WTC11 (cell line): ENCODE measurements at places on chromosomes 2 and 18.

GRCh38 chr18:22817844-22818243 lies 115.3 kb upstream of the RBBP8 start:
- no peak for DNase-seq

DNA sequence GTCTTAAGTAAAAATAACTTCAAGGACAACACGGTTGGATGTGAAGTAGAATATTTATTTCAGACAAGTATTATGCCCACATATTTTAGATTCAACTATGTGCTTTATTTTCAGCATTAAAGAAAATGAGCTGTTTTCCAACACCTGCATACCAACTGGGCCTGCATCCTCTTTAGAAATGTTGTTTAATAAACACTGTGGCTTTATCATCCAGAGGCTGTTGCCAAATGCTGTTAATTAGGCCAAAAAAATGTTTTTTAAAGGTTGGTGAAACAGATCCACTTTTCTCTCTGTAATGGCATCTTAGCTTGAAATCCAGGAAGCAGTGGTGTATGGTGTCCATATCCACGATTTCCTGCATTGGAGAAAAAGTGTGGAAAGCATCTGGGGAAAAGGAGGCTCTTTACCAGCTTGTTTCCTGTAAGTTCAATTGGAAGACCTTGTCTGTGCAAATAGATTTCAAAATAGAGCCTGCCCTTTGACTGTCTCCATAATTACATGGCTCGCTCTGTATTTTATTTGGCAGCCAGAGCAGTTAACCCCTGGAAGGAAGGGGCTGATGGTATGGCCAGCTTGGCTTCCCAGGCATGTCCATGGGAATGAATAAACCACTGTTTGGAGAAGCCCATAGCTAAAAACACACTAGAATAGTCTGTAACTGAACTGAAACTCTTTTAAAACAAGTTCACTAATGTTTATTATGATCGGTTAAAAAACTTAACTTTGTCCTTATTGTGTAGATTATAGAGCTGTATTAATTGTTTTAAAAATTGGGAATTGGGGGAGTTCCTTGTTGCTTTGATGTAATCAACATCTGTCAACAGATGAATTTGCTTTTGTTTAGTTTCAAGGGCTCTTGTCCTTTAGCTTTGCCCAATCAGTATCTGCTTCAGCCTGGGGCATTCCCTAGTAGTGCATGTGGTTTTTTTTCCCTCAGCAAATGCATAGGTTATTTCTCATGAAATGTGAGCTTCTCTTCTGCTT lies 33.0 kb upstream of the DLX1 start:
- DNase-seq = no peak

GRCh38 chr2:147639891-147640290 lies 204.9 kb upstream of the ACVR2A start:
- no peak for DNase-seq

GRCh38 chr18:73663581-73663980 lies 484.1 kb downstream of the FBXO15 start:
- DNase-seq = no peak

GRCh38 chr2:55949211-55949610 lies 25.6 kb upstream of the EFEMP1 start:
- no peak for DNase-seq

DNA sequence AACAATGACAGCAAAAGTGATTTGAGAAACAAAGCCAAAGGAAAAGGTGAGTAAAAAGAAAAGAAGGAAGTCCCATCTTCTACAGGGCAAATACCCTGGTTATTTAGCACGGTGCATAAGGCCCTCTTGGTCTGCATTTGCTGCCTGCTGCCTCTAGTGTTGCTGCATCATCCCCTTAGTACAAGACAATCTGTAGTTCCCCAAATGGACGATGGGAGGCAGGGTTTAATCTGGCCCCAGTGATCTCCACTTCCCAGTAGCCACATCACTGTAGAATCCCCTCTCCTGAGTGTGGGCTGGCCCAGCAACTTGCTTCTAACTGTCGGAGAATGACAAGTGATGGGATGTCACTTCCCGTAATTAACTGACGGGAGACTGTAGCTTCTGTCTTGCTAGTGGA lies 85.1 kb downstream of the CTAGE1 start:
- peak; percentile 71 for DNase-seq

GRCh38 chr2:36165132-36165531 lies 190.4 kb upstream of the CRIM1 start:
- no peak for DNase-seq

DNA sequence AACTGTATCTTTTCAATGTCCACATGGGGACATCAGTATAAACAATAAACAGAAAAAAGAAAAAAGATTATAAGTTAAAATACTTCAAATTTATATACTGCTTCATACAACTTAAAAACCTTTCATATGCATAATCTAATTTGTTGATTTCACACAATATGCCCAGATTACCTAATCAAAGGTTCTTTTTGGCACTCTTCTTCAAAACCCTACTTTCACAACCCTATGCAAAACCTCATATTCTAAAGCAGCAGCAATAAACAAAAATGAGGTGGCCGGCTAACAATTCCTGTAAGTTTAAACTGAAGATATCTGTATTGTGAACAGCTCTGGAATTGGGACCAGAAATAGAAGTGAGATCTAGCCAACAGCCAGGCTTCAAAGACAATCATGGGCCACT lies 28.6 kb downstream of the STK17B start:
- DNase-seq = no peak

- DNase-seq = no peak
These were observed 742.9 kb upstream of the RAB6C start for GRCh38 chr2:129236601-129237000.

DNA sequence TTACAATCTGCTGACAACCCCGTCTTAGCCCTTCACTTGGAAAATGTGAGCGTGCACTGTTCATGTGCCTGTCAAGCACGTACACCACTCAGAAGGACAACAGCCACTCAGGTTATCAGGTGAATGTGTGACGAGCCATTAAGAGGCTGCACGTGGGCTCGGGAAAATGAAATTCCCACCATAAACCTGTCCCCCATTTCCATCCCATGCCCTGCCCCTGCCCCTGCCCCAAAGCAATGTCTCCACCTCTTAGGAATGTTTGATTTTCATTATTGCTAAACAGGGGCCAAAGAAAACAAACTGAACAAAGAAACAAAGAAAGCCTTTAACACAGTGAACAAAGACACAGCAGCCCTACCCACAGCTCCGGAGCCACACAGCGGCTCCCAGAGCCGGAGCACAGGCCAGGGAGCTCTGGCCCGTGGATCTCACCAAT lies 90.5 kb downstream of the TMEM18 start:
- no peak for DNase-seq

- no peak for DNase-seq
These were observed 1.1 kb downstream of the SERPINB2 start for GRCh38 chr18:63888470-63889190.

- DNase-seq = no peak
These were observed 33.5 kb upstream of the EML4 start for GRCh38 chr2:42135381-42136312.

- DNase-seq = no peak
These were observed 341.3 kb downstream of the TGIF1 start for GRCh38 chr18:3791238-3791637.

DNA sequence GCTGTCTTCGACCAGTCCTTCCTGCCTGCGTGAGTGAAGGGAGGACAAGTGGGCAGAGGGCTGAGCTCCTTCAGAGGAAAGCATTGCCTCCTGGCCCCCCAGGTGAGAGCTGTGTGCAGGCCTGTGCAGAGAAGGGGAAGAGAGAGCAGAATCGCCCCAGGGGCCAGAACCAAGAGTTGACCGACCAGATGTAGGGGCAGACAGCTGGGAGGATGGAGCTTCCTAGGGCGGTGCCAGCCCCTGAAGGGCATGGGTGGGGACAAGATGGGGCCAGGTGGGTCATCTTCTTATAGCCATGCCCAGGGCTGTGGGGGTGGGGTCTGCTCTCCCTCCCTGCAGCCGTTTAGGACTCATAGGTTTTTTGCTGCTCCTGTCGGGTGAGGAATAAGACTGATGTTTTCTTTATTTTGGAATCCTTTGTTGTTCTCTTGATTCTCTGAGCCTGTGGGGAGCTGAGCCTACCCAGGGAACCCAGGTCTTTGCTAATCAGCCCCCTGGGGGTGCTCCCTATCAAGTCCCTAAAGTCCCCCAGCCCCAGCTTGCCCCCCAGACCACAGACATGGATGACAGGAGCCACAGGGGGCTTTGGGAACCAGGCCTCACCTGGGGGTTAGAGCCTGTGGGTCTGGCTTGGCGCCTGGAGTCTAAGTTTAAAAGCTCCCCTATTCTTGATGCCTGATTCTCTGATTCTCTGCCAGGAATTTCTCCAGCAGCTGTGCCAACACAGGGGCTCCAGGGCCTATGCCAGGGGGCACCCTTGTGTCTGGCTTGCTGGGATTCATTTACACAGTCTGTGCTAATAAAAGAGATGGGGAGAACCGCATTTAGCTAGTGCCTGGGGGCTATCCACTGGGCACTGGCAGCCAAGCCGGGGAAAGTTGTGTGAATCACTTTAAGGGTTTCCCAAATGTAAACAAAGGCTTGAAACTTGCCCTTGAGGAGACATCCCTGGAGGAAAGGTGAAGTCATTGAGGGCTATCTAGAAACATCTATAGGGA lies 9.3 kb upstream of the EFHD1 start:
- DNase-seq = no peak

GRCh38 chr2:75707901-75708300 lies 2.8 kb downstream of the GCFC2 start:
- DNase-seq = no peak

DNA sequence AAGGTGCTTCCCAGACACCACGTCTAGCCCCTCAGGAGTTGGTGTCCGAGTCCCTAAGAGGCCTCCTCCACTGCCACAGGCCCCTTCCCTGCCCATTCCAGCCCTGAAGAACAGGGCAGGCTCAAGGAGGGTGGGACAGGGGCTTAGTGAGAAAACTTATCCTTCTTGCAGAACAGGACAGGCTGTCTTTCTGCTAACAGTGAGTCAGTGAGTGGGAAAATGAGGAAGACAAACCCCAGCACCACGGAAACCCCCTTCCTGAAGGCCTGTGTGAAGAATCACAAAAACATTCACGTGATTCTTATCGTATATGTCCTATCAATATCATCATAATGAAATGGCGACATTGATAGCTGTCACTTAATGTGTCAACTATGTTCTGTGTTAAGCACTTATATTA lies 9.8 kb downstream of the FZD7 start:
- DNase-seq = no peak

DNA sequence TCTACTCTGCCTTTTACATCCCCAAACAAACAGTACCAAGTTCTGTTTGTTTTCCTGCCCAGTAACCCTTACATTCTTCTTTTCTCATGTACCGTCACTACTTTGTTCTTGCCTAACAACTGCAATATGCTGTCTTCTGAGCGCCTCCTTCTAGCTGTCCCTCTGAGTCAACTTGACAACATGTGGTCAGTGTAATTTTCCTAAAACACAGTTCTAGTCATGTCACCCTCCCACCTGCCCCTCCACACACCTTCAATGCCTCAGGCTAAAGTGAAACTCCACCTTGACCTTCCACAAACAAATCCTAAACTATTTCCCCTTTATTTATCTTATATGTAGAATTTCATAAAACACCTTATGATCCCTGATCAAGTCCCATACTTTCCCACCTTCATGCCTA lies 124.6 kb upstream of the CD302 start:
- no peak for DNase-seq

DNA sequence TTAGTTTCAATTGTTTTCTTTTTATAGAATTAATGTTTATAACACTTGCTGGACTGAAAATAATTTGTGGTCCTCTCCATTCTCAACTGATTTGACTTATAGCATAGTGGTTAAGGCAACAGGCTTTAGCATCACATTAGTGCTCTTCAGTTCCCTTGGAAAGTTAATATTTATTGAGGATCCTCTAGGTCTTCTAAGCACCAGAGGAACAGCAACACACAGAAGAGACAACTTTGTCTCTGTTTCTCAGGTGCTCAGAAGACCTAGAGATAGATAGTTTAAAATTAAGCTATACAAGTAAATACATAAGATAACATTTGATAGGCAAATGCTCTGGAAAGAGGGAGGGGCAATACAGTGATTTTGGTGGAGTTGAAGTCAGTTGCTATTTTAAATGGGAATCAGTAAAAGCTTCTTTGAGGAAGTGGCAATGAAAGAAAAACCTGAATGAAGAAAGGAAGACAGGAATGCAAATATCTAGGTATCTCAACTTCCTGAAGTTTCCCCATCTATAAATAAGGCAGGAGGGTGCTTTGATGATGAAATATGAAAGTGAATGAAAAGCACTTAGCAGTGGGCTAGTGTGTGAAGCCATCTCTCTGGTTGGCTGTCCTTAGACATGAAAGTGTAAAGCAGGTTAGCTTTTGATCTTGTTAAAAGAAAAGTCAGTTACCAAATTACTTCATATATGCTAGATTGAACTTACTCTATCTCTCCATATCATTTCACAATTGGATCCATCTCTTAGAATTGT lies 7.9 kb downstream of the NEUROD1 start:
- no peak for DNase-seq

GRCh38 chr2:59896499-59897245 lies 656.8 kb downstream of the BCL11A start:
- no peak for DNase-seq

DNA sequence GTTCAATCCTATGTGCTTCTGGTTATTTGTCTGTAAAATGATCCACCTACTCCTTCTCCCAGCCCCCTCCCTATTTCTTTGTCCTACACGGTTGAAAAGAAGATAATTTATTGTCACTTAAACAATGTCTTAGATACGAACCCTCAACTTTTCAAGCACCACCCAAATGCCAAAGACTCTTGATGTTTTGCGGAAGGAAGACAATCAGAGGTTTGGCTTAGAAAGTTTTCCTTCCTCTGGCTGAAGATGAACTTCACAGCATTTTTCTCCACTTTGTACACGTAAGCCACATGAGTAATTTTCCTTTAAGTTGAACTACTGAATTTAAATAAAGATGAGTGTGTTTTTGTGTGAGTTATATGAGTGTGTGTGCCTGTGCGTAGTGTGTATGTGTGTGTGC lies 25.5 kb upstream of the SLC8A1 start:
- no peak for DNase-seq
